ENCODE measurements at places on chromosomes 11 and 22.

DNA sequence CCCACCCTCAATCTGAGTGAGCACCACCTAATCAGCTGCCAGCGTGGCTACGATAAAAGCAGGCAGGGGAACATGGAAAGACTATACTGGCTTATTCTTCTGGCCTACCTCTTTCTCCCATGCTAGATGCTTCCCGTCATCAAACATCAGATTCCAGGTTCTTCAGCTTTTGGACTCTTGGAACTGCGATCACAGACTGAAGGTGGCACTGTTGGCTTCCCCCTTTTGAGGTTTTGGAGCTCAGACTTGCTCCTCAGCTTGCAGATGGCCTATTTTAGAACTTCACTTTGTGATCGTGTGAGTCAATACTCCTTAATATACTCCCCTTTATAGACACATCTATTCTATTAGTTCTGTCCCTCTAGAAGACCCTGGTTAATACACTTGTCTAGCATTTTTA is 543.7 kb upstream of the RAG2 start:
- DNase-seq = no peak

GRCh38 chr11:119350302-119350701 is 3.8 kb upstream of the MFRP start:
- DNase-seq = no peak

DNA sequence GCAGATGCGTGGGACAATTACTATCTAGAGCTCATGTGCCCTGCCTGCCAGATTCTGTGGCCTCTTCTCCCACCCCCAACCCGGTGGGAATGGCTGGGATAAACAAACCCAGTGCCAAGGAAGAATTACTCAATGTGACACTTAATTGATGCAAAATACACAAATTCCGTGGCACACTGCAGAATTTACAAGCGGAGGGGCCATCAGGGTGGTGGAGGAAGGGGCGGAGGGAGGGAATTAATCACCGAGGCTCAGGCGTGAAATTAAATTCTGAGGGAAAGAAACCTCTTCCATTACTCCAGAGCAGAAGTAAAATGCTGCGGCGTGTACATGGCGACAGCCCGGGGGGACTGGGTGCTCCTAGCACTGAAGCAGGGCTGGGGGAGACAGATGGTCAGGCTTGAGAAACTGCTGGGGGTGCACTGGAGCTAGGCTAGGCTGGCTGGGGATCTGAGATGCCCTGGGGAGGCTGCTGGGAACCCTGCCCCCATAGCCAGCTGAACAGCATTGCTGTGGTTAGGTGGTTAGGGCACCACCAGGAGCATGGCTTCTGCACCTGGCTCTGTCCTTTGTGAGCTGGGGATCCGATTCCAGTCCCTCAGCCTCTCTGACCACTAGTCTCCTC is 200.6 kb downstream of the CEP164 start:
- DNase-seq = no peak

DNA sequence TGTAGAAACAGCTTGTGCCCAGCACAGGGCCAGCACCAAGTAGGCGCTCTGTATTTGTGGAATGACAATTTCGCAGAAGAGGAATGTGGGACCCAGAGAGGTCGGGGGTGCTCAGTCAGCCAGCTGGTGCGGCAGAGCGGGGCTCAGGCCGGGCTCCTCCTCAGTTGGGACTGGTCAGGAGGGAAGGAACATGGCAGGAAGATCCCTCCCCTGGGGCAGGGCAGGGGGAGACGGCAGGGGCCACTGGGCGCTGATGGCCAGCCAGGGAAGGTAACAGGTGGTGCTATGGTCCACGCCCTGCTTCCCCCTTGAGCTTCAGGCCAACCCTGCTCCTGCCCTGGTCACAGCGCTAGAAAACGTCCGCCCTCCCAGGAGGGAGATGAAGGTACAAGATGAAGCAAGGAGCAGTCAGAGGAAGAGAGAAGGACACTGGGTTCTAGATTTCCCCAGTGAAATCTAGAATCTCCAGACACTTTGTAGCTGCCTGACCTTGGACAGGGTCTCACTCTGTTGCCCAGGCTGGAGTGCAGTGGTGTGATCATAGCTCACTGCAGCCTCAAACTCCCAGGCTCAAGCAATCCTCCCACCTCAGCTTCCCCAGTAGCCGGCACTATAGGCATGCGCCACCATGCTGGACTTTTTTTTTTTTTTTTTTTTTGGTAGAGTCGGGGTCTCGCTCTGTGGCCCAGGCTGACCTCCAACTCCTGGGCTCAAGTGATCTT is 13.5 kb upstream of the SPI1 start:
- DNase-seq = no peak
